Stimulated activated CD4-positive, alpha-beta T cell treated with anti-CD3 and anti-CD28 coated beads, Interleukin-12 subunit alpha, Interleukin-12 subunit beta, amount 100 ng/mL, for 24 hours (primary cell): ENCODE measurements at places on chromosomes 11 and 22.

DNA sequence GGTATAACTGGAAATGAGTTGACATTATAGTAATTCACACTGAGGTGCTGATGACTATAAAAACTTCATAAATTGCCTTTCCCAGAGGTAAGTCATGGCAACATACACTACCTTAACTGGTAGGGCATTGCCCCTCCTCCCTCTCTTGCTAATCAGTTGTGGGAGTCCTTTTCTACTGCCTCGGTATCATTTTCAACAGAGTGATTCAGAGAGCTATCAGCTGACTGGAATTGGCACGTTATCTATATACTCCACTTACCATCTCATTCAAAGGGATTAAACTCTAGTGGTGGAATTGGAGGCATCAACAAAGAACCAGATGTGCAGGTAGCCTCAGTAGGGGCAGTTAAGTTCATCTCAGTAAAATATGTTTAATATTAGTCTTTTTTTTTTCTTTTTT, 8.0 kb upstream of the NUP160 start:
- DNase-seq, result no peak

DNA sequence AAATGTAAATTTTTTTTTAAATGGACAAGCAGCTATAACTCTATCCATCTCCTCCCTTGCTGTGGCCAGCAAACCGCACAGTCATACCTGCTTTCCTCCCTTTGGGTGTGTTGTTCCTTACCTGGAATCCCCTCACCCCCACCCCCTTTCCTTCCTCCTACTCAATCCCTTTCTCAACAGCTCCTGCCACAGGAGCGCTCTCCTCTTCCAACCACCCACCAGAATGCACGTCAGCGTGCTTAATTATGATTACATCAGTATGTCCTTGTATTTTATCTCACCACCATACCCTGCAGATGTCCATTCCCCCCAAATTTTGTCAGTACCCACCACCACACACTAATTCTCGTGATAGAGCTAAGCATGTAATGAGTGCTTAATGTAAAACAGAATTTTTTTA, 60.9 kb upstream of the LMO2 start:
- no peak for DNase-seq

- DNase-seq, result no peak
These were observed 39.9 kb downstream of the SERGEF start for GRCh38 chr11:17972987-17973386.

GRCh38 chr11:60912223-60912850, 1.6 kb upstream of the TMEM109 start:
- no peak for DNase-seq
